ENCODE measurements at places on chromosomes 4 and X. TPM values are rescaled to one million over a fixed set of nuclear protein-coding genes. Genes with fewer than 3 reads are reported as not detected.

- no peak overlapping the region for H3K27ac ChIP-seq
- H3K4me3 ChIP-seq: no peak overlapping the region
- H3K36me3 ChIP-seq: no peaks in the 10 kb centered on the region
- no peaks in the 10 kb centered on the region for H3K27me3 ChIP-seq
Observed at GRCh38 chr4:26464420-26465095, 25.7 kb downstream of the CCKAR start.

DNA sequence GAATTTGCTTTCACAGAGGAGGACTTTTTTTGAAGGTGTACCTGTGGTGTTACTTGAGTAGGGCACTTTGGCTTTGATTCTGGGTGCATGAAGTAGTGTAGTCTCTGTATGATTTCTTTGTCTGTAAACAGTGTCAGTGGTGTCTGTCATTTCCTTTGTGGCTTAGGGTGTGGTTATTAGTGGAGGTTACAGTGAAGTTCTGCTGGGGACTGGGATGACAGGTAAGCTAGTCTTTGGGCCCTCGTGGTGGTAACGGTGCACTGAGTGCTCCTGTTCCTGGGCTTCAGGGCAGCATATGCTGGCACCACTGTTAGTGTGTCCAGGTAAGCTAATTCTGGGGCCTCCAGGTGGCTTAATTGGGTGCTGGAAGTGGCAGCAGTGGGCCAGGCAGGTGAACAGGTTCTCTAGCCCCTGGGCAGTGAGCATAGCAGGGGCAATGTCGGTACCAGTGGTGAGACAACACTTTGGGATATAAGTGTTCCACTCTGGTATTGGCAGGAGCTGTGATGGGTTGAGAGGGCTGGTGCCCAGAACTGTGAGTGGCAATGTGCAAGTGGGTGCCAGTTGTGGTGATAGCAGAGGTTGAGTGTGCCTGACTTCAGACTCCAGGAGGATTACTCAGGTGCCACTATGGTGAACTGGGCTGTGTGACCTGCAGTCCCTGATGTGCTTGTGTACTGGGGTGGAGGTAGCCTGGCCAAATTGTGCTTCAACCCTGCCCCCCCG is 26.0 kb upstream of the VSIG1 start:
- no peaks in the 10 kb centered on the region for H3K27me3 ChIP-seq
- no peaks in the 10 kb centered on the region for H3K36me3 ChIP-seq
- no peak overlapping the region for H3K4me3 ChIP-seq
- H3K27ac ChIP-seq: no peak overlapping the region
- H3K4me1 ChIP-seq: no peaks in the 10 kb centered on the region

GRCh38 chr4:116233971-116234370 is 851.4 kb downstream of the TRAM1L1 start:
- H3K4me3 ChIP-seq: no peak overlapping the region
- DNase-seq: no peak
- H3K36me3 ChIP-seq: no peaks in the 10 kb centered on the region
- no peaks in the 10 kb centered on the region for H3K4me1 ChIP-seq

DNA sequence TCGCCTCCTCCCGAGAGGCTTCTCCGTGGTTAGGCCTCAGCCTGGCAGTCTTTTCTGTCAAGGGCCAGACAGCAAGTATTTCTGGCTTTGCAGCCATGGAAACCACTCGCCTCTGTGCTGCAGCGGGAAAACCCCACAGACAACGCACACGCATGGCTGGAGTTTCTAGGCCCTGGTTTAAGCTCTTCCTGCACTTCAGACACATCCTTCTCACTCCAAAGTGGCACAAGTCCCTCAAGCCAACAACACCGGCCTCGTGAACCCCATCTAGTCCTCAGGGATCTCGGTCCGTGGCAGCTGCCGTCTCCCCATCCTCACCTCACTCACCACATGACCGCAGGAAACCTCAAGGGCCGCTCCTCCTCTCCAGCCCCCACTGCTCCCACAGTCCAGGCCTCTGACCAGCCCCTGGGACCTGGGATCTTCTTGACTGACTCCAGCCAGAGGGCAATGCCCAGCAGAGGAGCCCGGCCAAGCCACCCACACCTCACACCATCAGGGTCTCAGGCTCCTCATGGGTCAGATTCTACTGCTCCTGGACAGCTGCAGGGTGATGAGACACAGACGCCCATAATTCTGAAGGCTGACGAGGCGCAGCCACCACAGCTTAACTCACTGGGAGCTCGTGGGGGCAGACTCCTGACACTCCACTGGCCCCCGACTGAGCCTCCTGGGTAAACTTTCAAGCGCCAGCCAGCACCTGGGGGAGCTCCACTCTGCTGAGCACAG is 21.7 kb downstream of the LETM1 start:
- no peak for DNase-seq
- peaks cover 88% of the 10 kb centered on the region for H3K36me3 ChIP-seq
- H3K27ac ChIP-seq: no peak overlapping the region

- no peaks in the 10 kb centered on the region for H3K27me3 ChIP-seq
- no peak for DNase-seq
- H3K4me3 ChIP-seq: no peak overlapping the region
- no peaks in the 10 kb centered on the region for H3K36me3 ChIP-seq
- H3K27ac ChIP-seq: no peak overlapping the region
Observed at GRCh38 chrX:125150231-125150630, 169.4 kb upstream of the TEX13C start.

The MAGEA11 gene
- total RNA-seq: not detected

The PNMA6A gene
- total RNA-seq: 0.32 TPM

The DUX4 gene
- total RNA-seq: not detected
